Renal pelvis (tissue), 12 donors: ENCODE measurements at places on chromosomes 4 and X. TPM values are rescaled to one million over a fixed set of nuclear protein-coding genes. Genes with fewer than 3 reads are reported as not detected.

- no peak for DNase-seq
These were observed 24.1 kb downstream of the SH3KBP1 start for GRCh38 chrX:19863212-19863856.

GRCh38 chr4:69859140-69859685 is 732 bp downstream of the SULT1E1 start:
- DNase-seq: no peak

- DNase-seq: no peak
These were observed 847.8 kb downstream of the RAPGEF2 start for GRCh38 chr4:159950707-159951106.

- DNase-seq: no peak
These were observed 33.9 kb downstream of the VSIG4 start for GRCh38 chrX:66005830-66006449.

GRCh38 chrX:100478714-100479306 is 68.7 kb upstream of the PCDH19 start:
- no peak for DNase-seq

DNA sequence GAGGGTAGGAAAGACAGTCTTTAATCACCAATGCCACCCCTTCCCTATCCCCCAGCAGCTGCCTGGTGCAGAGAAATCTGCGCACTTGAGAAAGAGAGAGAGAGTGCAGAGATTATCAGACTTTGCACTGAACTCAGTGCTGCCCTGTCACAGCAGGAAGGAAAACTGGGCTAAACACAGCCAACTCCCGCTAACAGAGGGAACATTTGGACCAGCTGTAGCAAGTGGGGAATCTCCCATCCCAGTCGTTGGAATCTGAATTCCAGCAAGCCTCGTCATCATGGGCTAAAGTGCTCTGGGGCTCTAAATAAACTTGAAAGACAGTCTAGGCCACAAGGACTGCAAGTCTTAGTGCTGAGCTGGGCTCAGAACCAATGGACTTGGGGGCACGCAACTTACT is 168.7 kb downstream of the DLG3 start:
- DNase-seq: no peak

GRCh38 chrX:19867411-19867732 is 20.0 kb downstream of the SH3KBP1 start:
- peak; percentile 58 for DNase-seq

DNA sequence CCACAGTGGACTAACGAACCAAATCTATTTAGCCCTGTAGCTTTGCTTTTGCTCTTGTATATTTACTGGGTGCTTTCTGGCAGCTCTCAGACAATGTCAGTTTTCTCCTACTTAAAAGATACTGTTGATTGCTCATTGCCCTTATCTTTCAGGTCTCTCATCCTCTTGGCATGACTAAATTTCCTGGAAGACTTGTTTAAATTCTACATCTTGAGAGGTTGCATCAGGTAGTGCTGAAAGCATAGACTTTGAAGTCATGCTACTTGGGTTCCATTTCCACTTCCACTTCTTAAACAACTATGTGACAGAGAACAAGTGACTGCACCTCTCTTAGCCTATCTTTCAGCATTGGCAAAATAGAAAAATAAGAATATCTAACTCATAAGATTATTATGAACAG is 8.4 kb downstream of the TDO2 start:
- DNase-seq: no peak

GRCh38 chrX:153765138-153766079 is 1.4 kb downstream of the PLXNB3 start:
- no peak for DNase-seq

DNA sequence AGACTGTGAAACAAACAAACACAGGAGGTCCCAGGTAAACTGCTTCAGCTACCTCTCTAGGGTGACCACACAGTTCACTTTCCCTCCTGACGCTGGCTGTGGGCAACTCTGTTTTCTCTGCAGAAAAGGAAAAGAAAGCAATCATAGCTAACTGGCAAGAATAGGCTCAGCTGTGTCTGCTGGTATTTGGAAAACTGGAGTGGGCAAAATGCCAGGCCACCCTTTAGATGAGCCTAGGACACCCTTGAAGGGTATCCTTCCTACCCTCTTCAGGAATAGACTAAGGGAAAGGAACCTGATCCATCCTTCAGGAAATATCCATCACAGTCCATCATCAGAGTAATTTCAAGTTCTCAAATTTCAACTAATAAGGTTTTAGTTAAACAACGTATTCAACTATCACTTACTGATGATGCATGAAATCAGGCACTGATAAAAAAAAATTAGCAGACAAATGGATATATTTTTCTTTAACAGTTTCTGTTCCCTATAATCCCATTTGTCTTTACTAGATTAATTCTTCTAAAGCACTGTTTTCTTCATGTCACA is 60.9 kb downstream of the CAMK2D start:
- DNase-seq: no peak

GRCh38 chrX:56228914-56229313 is 3.2 kb upstream of the KLF8 start:
- no peak for DNase-seq

- no peak for DNase-seq
These were observed 26.1 kb upstream of the SULT1B1 start for GRCh38 chr4:69786547-69786946.

GRCh38 chr4:101604976-101605375 is 185.6 kb upstream of the BANK1 start:
- no peak for DNase-seq

DNA sequence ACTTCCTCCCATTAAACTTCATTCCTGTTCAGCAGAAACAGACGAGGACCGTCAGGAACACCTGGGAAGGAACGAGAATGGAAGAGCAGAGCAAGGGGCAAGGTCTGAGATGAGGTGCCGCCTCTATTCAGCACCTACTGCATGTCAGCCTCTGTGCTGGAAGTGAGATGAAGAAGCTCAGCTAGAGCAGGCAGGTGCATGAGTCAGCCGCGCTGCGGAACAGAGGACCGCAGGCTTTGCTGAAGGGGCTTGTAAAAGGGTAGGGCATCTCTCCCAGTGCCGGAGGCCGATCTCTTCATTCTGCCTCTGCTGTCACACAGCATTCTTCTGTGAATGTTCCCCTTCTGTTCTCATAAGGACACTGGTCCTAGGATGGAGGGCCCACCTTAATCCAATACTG is 6.1 kb upstream of the ABLIM2 start:
- DNase-seq: no peak

- peak; percentile 14 for DNase-seq
These were observed 73.8 kb upstream of the FREM3 start for GRCh38 chr4:143773998-143774895.

- DNase-seq: peak; percentile 4
These were observed 8.8 kb downstream of the DDX53 start for GRCh38 chrX:23008431-23009099.

DNA sequence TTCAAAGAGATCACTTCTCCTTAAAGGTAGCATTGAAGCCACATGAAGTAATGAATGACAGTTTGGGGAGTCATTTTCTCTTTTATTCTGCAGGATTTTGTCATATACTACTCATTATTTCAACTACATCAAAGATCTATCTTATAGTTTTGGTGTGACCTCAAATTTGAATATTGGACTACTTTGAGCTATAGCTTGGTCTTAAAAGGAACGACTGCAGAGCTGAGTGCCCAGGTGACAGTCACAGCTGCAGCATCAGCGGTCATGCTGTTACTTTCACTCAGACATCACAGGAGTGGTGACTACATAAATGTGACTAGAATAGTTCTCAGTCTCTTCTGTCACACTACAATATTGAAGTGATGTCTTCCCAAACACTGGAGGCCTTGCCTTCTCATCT is 10.7 kb upstream of the SPCS3 start:
- DNase-seq: no peak

NBDY gene
- 100 TPM for polyA plus RNA-seq

AKAP4 gene
- polyA plus RNA-seq: 0.06 TPM

GAGE13 gene
- not detected for polyA plus RNA-seq

TLR2 gene
- polyA plus RNA-seq: 6.5 TPM

FHIP1A gene
- polyA plus RNA-seq: 6.6 TPM

PSAPL1 gene
- polyA plus RNA-seq: not detected
